ENCODE measurements at places on chromosomes 7 and 10. TPM values are rescaled to one million over a fixed set of nuclear protein-coding genes. Genes with fewer than 3 reads are reported as not detected.

Gene NYAP1
- total RNA-seq: 1.1 TPM

Gene EEPD1
- 18.1 TPM for total RNA-seq

Gene TRA2A
- total RNA-seq: 45.9 TPM

- no peak for DNase-seq
- no peaks in the 10 kb centered on the region for H3K27me3 ChIP-seq
- H3K4me1 ChIP-seq: peaks cover 12% of the 10 kb centered on the region
- H3K4me3 ChIP-seq: no peak overlapping the region
- no peak overlapping the region for H3K27ac ChIP-seq
- peaks cover 31% of the 10 kb centered on the region for H3K36me3 ChIP-seq
These were observed 22.7 kb downstream of the MCMBP start for GRCh38 chr10:119849944-119850343.

DNA sequence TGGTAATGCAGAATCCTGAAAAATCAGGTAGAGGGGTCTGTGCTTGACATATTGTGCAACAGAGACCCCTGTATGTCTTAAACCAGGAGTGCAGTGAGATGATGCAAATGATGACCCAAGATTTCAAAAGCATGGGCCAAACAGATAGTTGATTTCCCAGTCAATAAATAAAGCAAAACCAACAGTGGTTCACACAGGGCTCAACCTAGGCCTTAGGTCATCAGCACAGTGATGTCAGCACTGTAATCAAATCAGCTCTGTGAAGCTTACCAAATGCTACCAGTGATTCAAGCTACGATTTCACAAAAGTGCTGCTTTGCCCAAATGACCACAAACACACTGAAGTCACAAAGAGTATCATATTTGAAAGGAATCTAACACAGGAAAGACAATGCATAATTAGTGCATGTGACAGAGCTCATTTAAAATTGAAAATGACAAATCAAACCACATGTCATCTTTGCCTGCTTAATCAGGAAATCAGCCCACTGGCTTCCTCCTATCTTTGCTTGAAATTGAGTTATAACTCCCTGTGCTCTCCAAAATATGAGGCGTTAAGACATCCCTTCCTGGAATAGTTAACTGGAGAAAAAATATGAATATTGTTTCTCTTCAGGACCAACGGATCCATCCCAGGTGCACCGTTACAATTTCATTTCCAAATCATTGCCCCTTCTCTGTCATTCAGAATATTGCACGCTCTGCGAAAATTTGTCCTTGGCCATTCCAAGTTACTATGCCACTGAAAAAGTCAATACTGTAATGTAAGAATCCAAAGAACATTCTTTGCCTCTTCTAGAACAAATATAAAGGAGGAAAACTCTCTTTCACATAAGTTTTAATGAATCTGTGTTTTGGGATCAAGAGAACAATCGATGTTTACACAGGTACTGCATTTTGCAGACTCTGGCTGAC lies 41.9 kb upstream of the ASL start:
- H3K27me3 ChIP-seq: no peaks in the 10 kb centered on the region
- H3K36me3 ChIP-seq: no peaks in the 10 kb centered on the region
- H3K27ac ChIP-seq: no peak overlapping the region
- no peak for DNase-seq
- no peaks in the 10 kb centered on the region for H3K4me1 ChIP-seq
- no peak overlapping the region for H3K4me3 ChIP-seq

DNA sequence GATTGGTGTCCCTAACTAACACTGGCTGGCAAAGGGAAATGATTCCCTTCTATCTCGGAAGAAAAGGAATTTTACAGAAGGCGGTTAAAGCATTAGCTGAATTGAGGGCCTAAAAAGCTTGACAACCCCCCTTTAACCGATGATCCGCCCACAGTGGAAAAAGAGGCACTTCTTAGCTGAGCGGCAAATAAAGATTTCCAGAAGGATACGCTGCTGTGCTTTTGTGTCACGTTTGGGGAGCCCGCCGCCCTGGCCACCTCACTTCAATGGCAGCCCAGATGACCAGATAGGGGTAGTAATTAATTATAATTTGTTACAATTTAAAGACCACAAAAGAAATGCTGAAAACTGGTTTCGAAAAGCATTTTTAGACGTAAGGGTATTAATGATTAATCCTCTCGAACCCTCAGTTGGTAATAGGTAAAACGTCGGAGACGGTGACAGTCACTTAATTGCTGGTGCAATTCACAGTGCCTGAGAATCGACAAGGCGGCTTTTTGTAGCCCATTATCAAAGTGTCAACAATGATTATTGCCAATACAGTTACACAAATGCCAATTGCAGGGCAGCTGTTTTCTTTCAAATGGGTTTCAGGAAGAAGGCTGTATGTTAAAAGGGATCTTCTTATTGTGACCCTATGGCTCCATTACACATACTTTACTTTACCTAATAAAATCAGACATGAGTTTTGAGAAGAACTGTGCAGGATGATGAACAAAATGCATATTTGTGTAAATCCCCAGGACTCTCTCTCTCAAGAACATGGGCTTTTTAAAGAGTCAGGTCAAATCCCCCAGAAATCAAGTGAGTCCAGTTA lies 154.1 kb downstream of the PIP4K2A start:
- no peaks in the 10 kb centered on the region for H3K36me3 ChIP-seq
- DNase-seq: no peak
- H3K27ac ChIP-seq: no peak overlapping the region
- H3K27me3 ChIP-seq: no peaks in the 10 kb centered on the region
- no peak overlapping the region for H3K4me3 ChIP-seq
- no peaks in the 10 kb centered on the region for H3K4me1 ChIP-seq

Measured in sigmoid colon (tissue), 7 donors.